Coronary artery (tissue), 2 donors: ENCODE measurements at places on chromosomes 7 and 10.
A peak's percentile ranks its signal among the peaks of the same experiment; 100 is the strongest.

DNA sequence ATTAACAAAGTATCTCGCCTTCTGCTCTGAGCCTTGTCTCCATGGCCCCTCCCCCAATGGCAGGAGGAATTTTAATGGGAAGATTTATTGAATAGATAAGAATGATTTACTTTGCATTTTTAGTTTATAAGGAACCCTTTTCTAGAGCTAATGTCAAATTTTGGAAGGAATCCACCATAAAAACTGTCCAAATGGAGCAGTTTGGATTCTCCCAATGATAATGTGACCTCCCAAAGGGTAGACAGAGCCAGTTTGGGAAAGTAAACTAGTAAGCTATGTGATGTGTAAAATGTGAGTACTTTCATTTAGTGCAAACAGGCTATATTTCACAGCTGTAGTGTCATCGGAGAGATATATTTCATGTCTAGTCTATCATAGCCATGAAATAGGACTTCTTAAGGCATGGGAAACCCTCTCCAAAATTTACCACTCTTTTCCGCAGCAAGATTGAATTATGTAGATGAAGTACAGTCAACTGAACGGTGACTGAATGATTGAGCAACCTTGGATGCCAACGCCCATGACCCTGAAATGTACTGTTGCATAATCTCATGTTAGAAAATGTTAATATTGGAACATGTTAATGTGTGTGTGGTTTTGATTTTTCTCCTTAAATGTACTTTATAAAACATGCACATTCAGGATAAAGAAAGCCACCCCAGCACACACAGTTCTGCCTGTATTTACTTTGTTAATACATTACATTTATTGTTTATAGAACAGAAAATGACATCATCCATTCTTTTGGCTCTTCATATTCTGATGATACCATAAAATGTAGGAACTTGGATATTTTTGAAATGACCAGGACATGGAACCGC is 140.6 kb downstream of the NRP1 start:
- peak; percentile 65 for DNase-seq

DNA sequence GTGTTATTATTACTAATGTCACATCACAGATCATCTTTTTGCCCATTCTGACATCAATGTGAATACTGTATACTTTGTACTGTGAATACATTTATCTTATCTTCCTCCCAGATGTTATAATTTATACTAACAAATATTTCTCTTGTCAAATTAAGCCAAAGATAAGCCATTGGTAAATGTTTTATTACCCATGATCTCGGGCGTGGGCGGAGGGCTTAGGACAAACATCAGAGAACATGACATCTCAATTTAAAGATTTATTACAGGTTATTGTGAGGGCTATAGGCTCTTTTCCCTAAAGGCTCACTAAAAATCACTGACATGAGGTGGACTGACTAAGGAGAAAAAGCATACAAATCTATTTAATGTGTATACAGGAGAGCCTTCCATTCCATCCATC is 58.2 kb upstream of the DGKB start:
- no peak for DNase-seq

DNA sequence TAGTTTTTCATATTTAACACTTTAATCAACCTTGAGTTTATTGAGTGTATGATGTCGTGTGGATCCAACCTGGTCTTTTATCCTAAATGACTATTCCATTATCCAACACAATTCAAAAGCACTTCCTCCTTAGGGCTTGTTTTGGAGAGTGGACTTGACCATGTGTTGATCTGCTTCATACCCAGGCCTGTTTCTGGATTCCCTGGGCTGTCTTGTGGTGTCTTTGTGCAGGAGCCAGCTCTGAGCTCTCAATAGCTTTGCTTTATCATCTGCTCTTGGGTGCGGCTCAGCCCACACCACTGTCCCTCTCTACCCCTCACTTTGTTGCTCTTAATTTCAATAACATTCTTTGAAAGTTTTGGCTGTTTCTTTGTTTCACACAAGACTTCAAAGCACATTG is 70.9 kb upstream of the CHST15 start:
- DNase-seq: no peak

GRCh38 chr7:138957217-138957616 is 24.0 kb downstream of the KIAA1549 start:
- DNase-seq: no peak

GRCh38 chr7:1011297-1012003 is 28.5 kb downstream of the CYP2W1 start:
- DNase-seq: no peak

GRCh38 chr7:150340024-150340749 is 1.2 kb downstream of the RARRES2 start:
- no peak for DNase-seq

- no peak for DNase-seq
These were observed 338.5 kb upstream of the FOXK1 start for GRCh38 chr7:4343272-4344247.

DNA sequence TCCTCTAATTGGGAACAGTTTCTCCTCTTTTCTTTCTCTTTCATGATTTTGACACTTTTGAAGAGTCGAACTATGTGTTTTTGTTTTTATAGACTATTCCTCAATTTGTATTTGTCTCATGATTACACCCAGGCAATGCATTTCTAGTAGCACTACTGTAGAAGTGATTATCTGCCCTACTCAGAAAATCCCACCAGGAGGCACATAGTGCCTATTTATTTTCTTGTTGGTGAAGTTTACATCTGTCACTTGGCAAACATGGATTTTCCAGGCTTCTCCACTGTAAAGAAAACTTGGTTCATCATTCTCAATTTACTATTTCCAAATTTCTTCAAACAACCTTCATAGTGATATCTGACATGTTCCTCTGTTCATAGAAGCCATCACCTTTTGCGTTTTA is 893.9 kb downstream of the CCSER2 start:
- no peak for DNase-seq

DNA sequence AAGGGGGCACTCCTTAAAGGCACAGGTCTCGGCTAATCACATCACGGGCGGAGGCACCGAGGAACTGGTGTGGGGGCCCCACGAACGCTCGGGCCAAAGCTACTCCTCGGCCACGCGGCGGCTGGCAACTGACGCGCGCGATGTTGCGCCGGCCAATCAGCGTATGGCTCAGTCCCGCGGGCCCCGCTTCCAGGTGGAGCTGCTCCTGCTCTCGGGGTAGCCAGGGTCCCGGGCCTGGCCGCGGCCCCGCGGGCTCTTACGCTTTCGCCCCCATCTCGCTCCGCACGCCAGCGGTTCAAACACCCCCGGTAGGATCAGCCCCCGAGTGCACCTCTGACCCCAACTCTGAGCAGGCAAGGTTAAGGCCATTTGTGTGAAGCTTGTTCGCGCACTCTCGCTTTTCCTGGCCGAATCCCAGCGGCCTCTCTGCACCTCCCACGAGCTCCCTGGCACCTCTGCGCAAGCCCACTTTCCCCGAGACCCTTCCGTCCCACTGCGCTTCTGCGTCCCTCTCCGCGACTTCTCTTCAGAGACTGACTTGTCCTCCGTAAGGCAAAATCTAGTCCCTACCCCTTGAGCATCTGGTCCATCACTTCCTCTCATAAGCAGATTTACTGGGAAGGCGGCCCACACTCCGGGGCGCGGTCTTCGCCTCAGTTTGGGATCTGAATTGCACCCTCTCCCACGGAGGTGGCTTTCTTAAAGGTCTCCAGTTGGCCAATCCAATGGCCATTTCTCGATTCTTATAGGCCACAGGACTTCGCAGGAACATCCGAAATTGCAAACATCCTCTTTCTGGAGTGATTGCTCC is 200.9 kb upstream of the TBX20 start:
- no peak for DNase-seq

GRCh38 chr7:96685353-96685752 is 24.3 kb downstream of the SEM1 start:
- DNase-seq: no peak

- DNase-seq: no peak
These were observed 23.2 kb downstream of the RNF216 start for GRCh38 chr7:5758286-5758685.

GRCh38 chr7:117230276-117231046 is 92.4 kb downstream of the WNT2 start:
- DNase-seq: no peak

GRCh38 chr10:108902619-108903285 is 1020.6 kb downstream of the XPNPEP1 start:
- no peak for DNase-seq

DNA sequence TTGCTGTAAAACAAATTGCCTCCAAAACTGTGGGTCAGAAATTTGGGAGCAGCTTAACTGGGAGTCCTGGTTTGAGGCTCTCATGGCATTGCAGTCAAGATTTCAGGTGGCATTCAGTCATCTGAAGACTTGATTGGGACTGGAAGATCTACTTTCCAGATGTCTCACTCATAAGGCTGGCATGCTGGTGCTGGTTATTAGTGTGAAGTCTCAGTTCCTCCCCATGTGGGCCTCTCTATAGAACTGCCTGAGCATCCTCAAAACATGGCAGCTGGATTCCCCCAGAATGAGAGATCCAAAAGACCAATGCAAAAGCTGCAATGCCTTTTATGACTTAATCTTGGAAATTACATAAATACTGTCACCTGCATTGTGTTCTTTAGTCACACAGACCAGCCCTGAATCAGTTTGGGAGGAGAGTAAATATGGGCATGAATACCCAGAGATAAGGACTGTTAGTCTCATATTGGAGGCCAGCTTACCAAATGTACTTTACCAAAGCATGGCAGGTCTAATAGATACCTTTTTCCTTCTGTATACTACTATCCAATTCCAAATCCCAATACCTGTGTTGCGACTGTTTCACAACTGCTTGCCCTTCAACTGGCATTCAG is 6.5 kb upstream of the HERPUD2 start:
- DNase-seq: no peak

DNA sequence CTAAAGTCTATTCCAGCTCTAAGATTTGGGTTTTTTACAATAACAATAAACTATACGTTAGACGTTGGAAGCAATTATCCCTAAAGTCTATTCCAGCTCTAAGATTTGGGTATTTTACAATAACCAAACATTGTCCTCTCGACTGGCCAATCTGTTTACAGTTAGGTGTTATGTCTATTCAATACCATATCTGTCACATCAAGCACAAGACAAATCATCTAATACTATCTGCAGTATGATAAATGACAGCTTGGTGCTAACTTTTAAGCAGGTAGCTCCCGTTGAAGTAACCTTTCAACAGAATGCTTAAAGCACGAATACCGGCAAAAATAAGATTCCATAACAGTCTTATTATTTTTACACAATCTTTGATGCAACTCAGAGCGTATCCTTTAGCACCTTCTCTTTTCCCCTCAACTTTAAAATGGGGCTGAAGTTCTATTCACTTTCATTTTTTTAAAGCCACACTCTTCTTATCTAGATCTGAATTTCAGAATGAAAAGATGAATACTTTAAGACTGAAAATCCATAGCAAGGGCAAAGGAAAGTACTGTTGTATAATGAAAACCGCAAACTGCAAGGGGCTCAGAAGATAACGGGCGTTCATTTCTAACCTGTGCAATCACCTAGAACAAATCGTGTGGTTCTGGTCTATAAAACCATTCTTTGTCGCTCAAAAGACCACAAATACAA is 925 bp downstream of the H2AZ2 start:
- no peak for DNase-seq

GRCh38 chr10:117486606-117487005 is 55.9 kb upstream of the EMX2 start:
- DNase-seq: no peak

DNA sequence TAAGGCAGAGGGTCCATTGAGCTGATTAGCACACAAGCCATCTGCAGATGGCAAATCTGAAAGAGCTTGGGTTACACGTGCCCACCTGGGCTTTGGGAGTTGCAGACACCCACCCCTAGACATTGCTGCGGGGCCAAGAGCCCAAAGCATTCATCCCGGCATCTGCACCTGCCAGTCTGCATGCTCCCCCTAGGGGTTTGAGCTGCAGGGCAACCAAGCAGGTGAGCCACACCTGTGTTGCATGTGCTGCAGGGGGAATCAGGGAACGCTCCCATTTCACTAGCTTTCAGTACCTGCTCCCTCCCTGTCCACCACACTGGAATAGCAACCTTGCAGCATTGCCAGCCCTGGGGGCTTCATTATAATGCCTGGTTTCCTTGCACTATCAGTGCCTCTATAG is 21.1 kb downstream of the C7orf33 start:
- DNase-seq: no peak

DNA sequence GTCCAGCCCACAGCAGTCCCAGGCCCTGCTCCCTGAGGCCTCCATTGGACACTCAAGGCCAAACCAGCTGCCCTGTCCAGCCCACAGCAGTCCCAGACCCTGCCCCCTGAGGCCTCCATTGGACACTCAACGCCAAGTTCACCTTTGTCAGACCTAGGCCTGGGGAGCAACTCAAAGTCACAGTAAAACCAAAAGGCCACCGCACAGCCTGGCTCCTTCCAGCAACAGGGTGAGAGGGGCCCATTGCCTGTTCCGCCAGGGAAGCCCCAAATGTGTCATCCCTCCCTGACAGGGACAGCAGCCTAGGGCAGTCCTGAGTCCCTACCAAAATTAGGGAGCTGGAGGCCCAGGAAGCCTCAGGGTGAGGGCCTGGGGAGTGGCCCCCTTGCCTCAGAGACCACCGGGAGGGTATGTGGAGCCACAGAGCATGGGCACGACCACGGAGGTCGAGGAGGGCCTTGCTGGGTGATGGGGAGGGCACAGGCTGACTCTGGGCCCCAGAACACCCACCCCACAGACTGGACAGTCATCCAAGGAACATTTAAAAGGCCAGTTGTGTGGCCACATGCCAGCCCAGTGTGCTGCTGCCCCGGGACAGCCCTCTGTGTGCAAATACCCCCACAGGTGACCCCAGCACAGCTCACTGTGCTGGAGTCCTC is 66.5 kb upstream of the PPP2R2D start:
- DNase-seq: no peak

GRCh38 chr10:123398180-123398591 is 244.0 kb downstream of the BUB3 start:
- DNase-seq: no peak

DNA sequence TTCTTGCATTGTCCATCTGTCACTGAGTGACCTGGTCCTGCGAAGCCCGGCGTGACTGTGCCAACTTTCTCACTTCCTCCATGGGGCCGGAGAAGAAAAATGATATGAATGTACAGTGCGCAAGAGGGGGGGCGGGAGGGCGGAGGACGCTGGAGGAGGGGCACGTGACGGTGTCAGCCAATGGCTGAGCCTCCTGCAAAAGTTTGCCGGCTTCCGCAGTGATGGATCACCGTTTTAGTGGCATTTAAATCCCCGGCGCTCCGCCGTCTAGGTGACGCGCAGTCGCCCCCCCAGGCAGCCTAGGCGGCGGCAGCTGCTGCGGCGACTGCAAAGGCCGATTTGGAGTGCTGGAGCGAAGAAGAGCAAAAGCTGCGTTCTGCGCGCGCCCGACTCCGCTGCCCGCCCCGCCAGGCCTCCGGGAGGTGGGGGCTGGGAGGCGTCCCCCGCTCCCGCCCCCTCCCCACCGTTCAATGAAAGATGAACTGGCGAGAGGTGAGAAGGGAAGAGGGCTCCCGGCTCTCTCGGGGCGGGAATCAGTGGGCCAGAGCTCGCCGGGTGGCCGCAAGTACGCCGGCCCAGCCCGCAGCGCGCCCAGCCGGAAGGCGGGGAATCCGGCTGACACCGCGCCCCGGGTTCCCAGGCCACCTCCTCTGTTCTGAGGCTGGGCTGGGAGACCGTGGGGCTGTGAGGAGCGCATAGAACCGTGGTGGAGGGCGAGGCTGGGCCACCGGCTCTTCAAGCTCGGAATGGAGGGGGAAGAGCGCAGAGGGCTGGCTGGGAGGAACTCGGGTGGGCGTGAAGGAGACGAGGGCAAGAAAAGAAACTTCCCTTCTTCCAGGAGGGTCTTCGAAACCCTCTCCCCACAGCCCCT is at the start of gene HOXA1:
Gene HOXA1, minus strand, starts transcription at position 104 of the 871 bp plus-strand sequence. Its CDS starts 88 bp downstream, at position 16.
- no peak for DNase-seq

GRCh38 chr10:35367982-35368381 is 31.7 kb downstream of the CCNY start:
- no peak for DNase-seq
